ENCODE measurements at places on chromosomes 2 and 18.

GRCh38 chr2:67997528-67997900, 65.3 kb downstream of the C1D start:
- no peak for DNase-seq

GRCh38 chr2:176683618-176684111, 414.4 kb downstream of the MTX2 start:
- no peak for DNase-seq

DNA sequence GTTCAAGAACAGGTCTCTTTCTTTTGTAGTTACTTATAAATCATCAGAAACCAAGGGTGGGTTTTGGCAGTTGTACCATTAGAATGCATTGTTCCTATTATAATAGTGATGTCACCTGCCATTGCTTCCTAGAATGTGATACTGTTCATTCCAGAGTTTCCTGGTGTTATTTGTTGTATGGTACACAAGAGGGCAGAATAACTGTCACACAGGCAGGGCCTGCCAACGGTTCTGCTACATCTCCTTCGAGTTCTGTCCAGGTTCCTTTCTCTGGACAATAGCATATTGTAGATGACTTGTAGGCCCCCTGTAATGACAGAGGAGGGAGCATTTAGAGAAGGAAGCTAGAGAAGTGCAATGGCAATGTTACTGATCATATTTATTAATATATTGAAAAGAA, 98.3 kb downstream of the KLHL14 start:
- no peak for DNase-seq

GRCh38 chr18:78781601-78781960, 198.0 kb upstream of the SALL3 start:
- no peak for DNase-seq

DNA sequence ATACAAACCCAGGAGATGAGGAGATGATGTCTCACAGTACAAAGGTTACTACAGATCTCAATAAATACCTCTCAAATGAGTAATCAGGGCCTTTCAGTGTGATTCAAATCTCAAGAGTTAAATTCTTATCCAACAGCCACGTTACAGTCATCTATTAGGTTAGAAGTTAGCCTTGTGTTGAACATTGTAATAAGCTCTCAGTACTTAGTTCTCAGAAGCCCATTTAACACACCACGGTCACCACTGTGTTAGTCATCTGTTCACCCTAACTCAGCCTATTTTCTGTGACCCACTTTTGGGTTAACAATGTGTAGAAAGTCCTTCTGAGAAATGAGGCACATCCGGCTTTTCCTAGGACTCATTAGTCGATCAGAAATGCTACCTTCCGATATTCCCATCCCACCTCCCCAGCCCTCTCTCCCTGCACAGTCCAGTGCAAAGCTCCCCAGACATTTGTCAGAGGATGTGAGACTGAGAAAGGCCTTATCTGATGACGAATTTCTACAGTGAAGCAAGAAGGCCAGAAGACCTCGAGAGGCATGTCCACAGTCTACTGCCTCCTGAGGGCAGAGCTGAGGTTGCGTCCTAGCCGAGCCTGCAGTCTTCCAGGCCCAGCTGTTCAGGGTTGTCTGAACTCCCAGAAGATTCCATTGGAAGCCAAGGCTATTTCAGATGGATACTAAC, 92.6 kb downstream of the ACTR2 start:
- DNase-seq: no peak

- DNase-seq: peak; percentile 20
Measured at GRCh38 chr2:45342-46130, 769 bp downstream of the FAM110C start.

DNA sequence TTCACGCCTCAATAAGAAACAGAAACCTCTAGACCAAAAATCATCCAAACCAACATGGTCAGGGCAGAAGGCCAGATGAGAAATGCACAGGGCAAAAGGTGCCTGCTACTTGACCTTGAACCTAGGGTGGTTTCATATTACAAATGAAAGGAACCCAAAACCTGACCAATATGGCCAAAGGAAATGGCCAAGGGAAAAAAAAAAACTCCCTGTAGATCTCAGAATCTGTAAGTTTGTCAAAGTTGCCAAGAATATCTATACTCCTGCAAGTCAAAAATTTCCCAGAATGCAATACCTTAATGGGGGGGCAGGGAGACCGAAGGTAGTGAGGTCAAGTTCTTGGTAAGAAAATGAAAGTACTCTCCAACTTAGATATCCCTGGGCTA, 47.2 kb downstream of the HIBCH start:
- DNase-seq: no peak

- no peak for DNase-seq
Measured at GRCh38 chr18:51077217-51077616, 47.2 kb downstream of the SMAD4 start.

DNA sequence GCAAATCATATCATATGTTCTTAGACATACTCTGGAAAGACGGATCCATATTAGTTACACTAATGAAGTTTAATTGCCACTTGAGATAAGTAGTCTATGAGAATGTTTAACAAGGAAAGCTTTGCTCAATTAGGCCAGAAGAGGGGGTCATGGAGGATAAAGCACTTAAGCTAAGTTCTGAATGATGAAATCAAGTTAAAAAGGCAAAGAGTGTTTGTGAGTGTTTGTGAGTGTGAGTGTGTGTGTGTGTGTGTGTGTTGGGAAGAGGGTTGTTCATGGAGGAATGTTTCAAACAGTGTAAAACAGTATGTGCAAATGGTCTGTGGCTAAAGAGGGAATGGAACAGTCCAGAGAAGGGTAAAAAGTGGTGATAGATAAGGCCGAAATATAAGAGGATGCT, 360.9 kb downstream of the ERBB4 start:
- no peak for DNase-seq

GRCh38 chr2:47656715-47657600, 126.0 kb upstream of the MSH6 start:
- DNase-seq: no peak

DNA sequence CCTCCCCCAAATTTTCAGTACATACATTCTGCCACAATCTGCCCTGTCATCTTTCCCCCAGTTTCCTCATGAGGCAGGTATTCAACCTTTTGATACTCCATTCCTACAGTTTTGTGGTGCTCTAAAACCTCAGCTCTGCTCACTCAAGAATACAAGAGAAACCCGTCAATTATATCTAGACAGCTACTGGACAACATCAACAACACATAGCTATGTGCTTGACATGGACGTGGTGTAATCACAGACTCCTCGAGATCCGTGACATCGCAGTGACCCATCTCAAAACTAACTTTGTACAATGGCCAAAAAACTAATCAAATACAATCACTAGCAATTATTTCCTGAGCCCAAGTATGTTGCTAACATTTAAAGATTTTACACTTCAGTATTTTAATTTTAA, 23.6 kb downstream of the WDSUB1 start:
- DNase-seq: no peak

Data from uterus (tissue), 4 donors.